Stimulated activated CD8-positive, alpha-beta memory T cell treated with anti-CD3 and anti-CD28 coated beads, Interleukin-2, amount 100 ng/mL, for 1 hour (primary cell): ENCODE measurements at places on chromosomes 13 and 19.

- DNase-seq = no peak
These were observed 30.2 kb upstream of the SLC15A1 start for GRCh38 chr13:98782654-98783053.

- DNase-seq = no peak
These were observed 389 bp upstream of the ZNF649 start for GRCh38 chr19:51905206-51905605.

GRCh38 chr19:22602631-22603272 lies 31.4 kb upstream of the ZNF492 start:
- DNase-seq = no peak

DNA sequence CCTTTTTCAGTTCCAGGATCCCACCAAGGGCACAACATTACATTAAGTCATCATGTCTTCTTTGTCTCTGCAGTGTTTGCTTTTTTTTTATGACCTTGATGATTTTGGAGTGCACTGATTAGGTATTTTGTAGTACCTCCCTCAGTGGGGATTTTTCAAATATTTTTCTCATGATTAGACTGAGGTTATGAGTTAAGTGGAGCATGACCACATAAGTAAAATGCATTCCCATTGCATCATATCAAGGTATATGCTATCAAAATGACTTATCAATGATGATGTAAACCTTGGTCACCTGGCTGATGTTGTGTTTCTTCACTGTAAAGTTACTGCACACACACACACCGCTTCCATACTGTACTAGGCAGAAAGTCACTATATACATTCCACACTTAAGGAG lies 96.7 kb upstream of the TRPC4 start:
- no peak for DNase-seq

- DNase-seq = no peak
These were observed 7.7 kb downstream of the AKAP8 start for GRCh38 chr19:15371786-15372380.

GRCh38 chr13:26075498-26075897 lies 23.7 kb upstream of the SHISA2 start:
- no peak for DNase-seq

DNA sequence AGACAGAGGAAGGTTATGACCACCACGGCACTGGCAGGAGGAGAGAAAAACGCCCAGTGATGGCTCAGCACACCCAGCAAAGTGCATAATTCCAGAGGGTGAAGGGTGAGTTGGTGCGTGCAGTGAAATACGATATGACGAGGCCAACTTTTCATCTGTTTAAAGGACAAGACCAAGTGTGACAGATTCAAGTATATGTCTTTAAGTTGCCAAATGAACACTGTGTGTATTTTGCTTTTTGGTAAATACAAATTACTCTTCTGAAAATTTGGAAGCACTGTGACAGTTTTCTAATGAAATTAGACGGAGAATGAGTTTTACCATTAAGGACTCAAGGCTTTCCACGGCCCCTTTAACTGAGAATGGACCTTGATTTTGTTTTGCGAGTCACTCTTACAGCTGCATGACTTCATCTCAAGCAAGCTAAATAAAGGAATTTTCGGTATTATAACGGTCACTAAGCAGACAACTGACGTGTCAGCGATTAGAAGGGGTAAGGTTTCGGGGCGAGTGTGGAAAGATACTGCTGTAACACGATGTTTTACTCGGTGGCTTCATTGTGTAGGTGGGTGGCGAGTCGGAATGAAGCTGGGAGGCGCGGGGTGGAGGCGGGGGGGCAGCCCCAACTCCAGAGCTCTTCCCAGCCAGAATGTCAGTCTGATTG lies 22.8 kb downstream of the COL4A2 start:
- DNase-seq = no peak

DNA sequence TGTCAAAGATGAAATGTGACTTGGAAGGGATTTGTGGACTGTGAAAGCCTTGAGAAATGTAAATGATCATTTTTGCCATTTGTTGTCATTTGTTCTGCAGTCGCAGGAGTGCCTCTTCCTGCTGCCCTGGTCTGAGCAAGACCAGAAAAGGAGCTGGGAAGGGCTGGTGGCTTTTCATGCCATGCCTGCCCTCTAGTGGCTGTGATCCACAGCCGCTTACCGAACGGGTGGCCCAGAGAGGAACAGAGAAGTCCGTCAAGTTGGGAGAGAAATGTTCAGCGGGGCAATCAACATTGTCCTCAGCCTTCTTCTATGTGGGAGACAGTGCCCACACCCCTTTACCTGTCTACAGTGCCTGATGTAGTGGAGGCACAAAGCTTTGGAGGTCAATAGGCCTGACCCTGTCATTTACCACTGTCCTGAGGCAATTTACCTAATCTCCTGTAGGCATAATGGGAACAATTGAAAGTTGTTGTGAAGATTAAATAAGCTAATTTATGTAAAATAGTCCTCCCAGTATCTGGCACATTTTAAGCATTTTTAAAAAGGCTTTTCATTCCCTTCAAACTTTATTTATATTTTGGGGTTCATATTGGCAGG lies 224.5 kb downstream of the B3GLCT start:
- no peak for DNase-seq

- no peak for DNase-seq
These were observed 577.4 kb downstream of the TBC1D4 start for GRCh38 chr13:74904556-74904955.

GRCh38 chr13:94480672-94481145 lies 1.2 kb upstream of the DCT start:
- no peak for DNase-seq

DNA sequence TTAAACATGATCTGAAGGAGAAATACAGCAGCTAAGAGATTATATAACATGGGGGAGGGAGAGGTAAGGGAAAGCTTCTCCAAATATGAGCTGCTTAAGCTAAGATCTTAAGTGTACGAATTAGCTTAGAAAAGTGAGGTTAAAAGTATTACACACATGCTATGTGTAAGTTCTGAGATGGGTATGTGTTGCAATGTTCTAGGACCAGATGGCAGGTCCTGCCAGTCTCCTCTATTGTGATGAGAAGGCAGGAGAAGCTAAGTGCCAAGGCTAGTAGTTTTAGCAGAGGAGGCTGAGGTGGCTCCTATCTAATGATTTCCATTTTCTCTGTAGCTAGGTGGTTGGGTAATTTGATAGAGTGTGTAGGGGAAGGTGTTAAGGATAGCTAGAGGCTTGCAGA lies 57.6 kb downstream of the MICU2 start:
- DNase-seq = no peak

DNA sequence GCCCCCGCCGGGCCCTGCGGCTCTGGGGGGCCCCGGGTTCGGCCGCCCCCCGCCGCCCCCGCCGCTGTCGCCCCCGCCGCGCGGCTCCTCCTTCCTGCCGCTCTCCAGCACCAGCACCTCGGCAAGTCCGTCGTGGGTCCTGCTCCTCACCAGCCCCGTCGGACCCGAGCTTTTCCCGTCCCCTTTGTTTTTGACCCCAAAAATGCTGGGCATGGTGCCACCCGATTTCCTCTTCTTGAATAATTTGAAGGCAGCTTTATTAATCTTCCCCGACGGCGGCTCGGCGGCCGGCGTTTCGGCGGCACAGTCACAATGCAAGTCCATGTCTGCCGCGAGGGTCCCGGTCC lies 945 bp downstream of the AMER2 start:
- no peak for DNase-seq

- peak; percentile 88 for DNase-seq
These were observed 350 bp upstream of the USP12 start for GRCh38 chr13:27171827-27172494.

DNA sequence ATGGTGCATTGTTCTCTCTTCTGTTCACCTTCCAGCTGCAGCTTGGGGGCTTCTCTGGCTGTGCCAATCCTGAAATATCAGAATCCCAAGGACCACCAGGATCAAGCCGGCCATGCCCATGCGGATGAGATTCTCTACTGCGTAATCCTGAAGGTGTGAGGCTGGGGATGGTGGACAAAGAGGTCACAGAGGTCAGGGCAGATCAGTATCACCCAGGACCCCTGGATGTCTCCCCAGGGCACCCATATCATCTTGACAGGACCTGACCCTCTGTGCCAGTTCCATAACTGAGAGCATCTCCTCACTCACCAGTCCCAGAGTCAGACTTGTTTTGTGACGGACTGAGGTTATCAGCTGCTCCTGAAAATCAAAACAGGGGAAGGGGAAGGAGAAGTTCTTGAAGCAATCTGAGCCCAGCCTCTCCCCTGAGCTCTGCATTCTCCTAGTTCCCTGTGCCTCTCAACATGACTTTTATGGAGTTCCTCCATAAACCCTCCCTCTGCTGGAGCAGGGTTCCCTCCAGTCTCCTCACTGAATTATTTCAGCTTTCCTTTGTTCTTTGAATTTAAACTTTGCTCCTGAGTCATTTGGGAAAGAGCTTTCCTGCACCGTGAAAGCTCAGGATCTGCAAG lies 5.5 kb downstream of the LILRA5 start:
- DNase-seq = no peak

DNA sequence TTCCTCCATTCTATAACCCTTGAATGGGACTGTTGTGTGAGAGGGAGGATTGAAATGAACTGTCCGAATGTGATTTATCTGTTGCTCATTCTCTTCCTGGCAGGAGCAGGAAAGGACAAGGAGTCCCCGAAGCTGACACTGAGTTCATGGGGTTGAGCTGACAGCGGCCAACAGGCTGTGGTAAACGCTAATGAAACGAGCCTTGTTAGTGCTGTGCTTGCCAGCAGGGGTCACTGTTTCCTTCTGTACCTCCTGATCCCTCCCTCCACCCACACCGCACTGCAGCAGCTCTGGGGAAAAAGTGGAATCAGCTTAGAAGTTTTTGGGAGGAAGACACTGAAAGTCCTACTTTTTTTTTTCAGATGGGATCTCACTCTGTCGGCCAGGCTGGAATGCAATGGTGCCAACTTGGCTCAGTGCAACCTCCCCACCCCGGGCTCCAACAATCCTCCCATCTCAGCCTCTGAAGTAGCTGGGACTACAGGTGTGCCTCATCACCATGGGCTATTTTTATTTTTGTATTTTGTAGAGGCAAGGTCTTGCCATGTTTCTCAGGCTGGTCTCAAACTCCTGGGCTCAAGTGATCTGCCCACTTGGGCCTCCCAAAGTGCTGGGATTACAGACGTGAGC lies 6.7 kb upstream of the ZNF761 start:
- DNase-seq = peak; percentile 34

DNA sequence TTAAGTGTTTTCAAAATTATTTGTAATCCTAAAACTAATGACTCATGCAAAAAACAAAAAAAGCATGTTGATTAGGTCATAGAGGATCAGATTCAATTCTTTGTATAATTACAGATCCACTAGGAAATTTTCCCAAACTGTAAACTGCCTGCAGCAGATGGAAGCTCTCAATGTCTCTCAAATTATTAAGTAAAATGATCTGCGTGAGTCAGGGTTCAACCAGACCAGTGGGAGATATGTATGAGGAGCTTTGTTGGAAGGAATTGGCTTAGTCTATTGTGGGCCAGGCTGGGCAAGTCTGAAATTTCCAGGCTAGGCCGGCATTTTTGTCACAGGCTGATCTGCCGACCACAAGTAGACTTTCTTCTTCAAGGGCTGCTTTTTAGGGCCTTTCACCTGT lies 14.4 kb upstream of the SACS start:
- no peak for DNase-seq

DNA sequence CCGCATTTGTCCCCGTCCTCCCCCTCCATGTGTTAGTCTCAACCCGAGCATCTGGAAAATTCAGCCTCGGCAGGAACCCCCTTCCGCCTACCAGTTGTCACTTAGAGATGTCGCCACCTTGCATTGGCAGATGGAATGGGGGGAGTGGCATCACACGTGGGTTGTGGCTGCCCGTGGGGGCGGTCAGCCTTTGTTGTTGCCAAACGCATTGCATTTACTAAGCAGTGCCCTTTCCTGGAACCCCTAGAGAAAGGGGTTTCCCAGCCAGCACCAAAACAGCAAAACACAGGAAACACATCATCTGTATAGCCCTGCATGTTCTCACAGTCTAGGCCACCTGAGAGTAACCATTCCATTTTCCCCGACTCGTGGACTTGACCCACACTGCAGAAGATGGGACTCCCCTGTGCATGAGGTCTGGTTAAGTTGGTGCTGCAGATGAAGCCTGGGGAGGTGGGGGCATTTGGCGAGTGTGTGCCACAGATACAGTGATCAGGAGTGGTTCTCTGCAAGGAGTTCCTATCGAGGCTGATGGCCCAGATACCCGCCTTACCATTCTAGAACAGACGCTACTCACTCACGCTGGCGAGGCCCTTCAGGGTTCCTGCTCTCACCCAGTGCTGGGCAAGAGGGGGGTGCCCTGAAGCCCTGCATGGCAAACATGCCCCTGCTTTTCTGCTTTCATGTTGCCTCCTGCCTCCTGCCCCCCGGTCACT lies 38.3 kb downstream of the TMED1 start:
- peak; percentile 78 for DNase-seq

GRCh38 chr19:4972509-4973230 lies 3.8 kb downstream of the KDM4B start:
- no peak for DNase-seq

- no peak for DNase-seq
These were observed 61.4 kb upstream of the SLITRK1 start for GRCh38 chr13:83943530-83944279.

DNA sequence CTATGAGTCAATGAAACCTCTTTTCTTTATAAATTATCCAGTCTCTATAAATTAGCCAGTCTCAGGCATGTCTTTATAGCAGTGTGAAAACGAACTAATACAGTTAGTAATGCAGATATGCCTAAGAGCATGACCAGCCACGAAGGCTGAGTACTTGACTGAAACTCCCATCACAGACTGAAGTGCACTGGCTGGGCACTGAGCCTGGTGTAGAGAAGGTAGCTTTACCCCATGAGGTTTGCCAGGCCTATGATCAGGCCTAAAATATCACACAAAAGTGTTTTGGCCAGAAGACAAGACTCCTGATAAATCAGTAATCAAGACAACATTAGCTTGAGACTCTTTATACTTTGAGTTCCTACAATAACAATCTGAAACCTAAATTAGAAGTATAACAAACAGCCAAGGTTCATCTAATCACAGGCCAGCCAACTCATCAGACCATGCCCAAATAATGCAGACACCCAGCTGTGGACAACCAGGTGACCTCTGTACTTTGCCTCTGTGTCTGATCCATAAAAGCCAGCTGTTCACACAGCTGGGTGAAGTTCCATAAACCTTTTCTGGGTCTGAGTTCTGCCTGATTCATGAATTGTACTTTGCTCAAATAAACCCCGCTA lies 771.8 kb upstream of the SLITRK1 start:
- no peak for DNase-seq

DNA sequence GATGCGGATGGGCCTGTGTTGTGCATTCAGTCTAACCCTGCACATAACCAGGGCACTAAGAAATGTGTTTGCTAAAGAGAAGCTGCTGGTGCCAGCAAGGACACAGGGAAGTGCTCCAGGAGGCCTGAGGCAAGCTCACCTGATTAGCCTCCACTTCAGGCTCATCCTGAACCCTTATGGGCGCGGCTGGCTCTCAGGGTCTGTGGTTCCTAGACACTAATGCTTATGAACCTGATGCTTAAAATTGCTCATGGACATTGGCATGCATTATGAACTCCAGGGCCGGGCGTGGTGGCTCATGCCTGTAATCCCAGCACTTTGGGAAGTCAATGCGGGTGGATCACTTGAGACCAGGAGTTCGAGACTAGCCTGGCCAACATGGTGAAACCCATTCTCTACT lies 34.3 kb downstream of the SERP2 start:
- DNase-seq = no peak

GRCh38 chr19:48740164-48740972 lies at the start of gene RASIP1:
RASIP1 (minus strand) TSS chr19:48740610; CDS start chr19:48740282, 328 bp downstream.
- DNase-seq = no peak

- no peak for DNase-seq
These were observed 45.3 kb upstream of the PCDH9 start for GRCh38 chr13:67275351-67275960.

GRCh38 chr13:59459972-59460371 lies 703.8 kb downstream of the DIAPH3 start:
- no peak for DNase-seq
